NCI-H1105 (cell line): ENCODE measurements at places on chromosomes 11 and 22.

- no peak for DNase-seq
Measured at GRCh38 chr11:87228820-87229219, 191.1 kb downstream of the TMEM135 start.

- DNase-seq, result no peak
Measured at GRCh38 chr11:80562523-80563125, 1121.8 kb upstream of the TENM4 start.

DNA sequence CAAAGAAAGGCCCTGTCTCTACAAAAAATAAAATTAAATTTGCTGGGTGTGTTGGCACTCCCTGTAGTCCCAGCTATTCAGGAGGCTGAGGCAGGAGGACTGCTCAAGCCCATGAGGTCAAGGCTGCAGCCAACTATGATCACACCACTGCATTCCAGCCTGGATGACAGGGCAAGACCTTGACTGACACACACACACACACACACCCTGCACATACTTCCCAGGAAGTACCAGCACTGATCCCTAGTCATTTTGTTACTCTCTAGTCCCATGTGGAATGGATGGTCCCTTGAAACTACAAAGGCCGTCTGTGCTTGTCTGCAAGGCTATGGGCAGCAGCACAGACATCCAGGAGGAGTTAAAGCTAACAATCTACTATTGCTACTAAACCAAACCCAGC is 59.7 kb upstream of the CYP2D6 start:
- DNase-seq, result no peak

- no peak for DNase-seq
Measured at GRCh38 chr11:117855186-117855845, 21.1 kb downstream of the FXYD6 start.

DNA sequence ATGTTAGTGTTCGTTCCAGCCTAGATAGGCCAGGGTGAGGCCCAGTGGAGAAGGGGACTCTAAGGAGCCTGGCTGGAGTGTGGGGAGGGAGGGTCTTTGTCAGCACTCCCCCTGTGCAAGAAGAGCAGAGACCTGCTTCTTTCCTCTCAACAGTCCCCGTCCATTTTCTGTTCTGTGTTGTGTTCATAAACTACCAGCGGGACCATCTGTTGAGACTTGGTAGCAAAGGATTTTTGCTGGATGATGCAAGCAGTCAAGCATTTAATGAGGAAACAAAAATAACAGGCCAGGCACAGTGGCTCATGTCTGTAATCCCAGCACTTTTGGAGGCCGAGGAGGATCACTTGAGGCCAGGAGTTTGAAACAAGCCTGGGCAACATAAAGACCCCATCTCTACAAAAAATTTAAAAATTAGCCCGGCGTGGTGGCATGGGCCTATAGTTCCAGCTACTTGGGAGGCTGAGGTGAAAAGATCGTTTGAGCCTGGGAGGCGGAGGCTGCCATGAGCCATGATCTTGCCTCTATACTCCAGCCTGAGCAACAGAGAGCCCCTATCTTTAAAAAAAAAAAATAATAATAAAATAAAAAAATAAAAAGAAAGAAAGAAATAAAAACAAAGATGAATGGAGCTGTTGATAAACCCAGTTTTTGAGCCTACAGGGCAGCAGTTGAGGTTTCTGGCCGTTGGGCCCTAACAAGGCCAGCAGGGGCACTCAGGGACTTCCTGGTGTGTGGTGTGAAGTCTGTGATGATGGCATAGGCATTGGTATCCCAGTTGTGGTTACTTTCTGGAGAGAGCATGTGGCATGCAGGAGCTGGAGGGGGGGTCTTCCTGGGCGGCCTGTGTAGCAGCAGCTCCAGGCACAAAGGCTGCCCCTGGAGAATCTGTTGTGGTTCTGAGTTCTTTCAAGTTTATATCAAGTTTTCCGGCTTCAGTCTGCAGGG is 1.7 kb upstream of the TXNRD2 start:
- no peak for DNase-seq

GRCh38 chr11:25886036-25886435 is 445.9 kb upstream of the ANO3 start:
- DNase-seq, result no peak

DNA sequence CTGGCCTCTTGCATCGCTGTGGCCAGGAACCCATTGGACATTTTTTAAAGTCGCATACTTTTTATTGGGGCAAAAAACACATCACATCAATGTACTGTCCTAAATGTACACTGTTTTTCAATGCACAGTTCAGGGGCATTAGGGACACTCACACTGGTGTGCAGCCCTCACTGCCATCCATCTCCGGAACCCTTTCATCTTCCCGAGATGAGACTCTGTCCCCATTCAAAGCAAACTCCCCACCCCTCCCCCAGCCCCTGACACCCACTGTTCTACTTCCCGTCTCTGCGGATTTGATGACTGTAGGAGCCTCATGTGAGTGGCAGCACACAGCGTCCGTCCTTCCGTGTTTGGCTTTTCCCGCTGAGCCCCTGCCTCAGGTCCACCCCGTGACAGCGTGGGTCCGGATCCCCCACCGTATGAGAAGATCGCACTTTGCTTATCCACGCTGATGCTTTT is 41.8 kb upstream of the TH start:
- DNase-seq, result no peak

GRCh38 chr11:115926601-115927000 is 422.4 kb upstream of the CADM1 start:
- no peak for DNase-seq

- DNase-seq, result no peak
Measured at GRCh38 chr11:120785576-120785975, 238.3 kb upstream of the TBCEL start.

DNA sequence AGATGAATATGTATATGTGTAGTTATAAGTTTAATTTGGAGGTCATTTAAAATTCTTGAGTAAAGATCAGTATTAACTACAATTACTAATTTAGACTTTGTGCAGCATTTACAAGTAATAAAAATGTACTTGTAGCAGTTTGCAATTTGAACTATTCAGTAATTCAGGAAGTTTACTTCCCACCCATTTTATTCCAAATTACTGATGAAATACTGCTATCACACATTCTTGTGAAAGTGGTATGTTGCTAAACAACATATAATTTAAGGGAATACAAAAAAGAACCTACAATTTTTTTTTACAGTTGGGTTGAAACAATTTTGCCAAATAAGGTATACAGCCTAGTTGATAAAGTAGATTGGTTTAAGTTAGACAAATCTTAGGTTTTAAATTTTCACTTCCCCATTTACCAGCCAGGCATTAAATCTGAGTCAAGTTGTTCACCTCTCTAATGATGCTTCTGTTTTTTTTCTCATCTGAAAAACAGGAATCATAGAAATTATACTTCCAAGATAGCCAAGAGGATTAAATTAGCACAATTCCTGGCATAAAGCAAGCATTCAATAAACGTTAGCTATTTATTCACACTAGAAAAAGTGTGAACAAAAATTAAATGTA is 45.3 kb downstream of the ZBTB44 start:
- DNase-seq, result no peak

- no peak for DNase-seq
Measured at GRCh38 chr11:98725471-98725870, 295.3 kb upstream of the CNTN5 start.

GRCh38 chr22:24410110-24410856 is 17.1 kb upstream of the ADORA2A start:
- DNase-seq, result no peak

DNA sequence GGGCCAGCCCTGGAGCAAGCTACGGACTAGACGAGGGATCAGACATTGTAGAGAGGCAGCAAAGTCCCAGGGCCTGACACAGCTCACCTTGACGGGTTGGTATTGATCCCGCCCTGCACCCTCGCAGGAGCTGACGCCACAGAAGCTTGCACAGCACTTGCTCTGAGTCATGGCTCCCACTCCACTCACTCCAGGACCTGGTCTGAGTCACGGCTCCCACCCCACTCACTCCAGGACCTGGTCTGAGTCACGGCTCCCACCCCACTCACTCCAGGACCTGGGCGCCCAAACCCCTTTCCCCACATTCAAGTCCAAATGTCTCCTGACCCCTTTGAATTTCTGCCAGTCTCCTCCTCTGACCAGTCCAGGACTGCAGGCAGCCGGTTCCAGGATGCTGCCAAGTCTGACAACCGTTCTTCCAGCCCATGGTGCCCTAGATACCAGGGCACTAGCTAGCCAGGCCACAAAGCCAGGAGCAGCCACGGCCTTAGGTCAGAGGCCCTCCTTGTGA is 6.0 kb upstream of the PNPLA5 start:
- no peak for DNase-seq

DNA sequence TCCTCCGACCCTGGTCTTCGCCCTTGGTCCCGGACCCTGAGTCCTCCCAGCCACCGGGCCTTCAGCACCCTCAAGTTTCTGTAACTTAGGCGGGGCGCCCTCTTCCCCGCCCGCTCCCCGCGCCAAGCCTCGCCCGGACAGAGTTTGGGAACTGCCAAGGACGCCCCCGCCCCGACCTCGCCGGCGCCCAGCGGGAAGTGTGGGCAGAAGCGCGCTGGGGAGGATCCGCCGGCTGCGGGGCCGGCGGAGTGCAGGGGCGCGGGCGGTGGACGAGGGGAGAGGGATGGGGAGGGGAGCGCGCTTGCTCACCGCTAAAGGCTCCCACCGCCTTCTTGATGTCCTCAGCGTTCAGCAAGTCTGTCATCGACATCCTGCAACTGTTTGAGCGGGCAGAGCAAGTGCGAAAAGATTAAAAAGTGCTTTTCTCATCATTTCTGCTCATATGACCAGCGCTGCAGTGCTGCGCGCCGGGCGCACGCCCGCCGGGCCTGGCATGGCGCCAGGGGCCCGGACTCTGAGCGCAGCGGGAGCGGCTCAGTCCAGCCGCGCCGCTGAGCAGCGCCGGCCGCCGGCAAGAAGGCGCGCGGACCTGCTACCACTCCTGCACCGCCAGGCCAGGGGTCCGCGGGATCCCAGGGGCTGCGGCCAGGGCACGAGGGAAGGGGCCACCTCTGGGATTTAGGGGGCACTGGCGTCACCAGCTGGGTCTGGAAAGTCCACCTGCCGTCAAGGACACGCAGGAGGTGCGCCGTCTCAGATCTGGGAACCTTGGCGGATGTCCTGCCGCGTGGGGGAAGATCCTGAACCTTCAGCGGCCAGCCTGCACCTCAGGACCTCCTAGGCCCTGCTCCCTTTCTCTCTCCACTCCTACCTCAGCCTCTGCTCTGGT is at the start of gene PVALB:
Gene PVALB, minus strand, starts transcription at position 400 of the 889 bp plus-strand sequence. Its CDS starts 30 bp downstream, at position 370.
- DNase-seq, result peak; percentile 40
